Stimulated activated CD4-positive, alpha-beta T cell treated with anti-CD3 and anti-CD28 coated beads, Interleukin-2, amount 100 ng/mL, for 24 hours (primary cell): ENCODE measurements at places on chromosomes 13 and 19.

GRCh38 chr13:106530171-106530851 is 5.2 kb downstream of the EFNB2 start:
- no peak for DNase-seq

DNA sequence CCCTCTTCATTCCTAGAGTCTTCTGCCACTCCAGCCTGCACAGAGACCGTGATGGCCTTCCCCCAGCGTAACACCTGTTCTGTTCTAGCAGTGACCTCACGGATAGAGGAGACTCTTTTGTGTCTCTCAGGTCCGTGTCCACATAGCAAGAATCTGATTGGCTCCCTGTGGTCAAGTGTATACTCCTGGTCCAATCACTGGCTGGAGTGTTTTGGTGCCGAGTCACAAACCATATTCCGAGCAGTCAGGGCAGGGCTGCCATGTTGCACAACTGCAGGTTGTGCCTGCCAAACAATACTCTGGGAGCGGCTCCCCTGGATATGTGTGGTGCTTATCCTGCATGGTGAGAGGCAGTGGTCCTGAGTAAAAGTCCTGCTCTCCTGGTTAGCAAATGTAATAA is 402.4 kb downstream of the KCNRG start:
- no peak for DNase-seq

DNA sequence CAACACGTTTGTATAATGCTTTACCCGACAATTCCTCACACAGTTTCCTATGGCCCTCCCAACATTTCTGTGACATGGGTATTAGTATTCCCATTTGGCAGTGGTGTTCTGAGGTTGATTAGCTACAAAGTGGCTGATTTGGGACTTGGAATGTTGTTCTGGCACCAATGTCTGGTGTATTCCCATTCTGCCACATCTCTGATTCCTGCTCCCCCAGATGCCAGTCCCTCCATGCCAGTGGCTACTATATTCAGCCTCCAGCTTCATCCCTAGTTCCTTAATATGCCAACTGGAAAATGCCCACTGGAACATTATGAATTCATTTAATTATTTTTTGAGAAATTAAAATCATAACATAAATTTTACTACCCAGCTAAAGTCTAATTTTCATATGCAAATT is 60.6 kb upstream of the NBEA start:
- DNase-seq = no peak

DNA sequence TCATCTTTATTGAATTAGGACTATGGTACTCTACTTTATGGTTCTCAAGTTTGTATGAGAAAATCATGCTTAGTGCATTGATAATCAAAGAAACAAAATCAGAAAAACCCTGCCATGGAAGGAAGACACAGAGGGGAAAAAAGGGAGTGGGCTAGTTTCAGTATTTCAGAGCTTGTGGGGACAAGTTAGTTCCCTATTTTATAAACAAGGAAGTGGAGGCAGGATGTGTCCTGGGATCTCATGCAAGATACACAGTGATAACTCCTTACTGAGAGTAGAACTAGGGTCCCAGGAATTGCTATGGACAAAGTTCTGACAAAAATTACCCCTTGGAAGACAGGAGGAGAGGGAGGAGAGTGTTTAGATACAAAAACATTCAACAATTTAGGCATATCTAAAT is 1277.3 kb downstream of the UQCRFS1 start:
- no peak for DNase-seq

- DNase-seq = no peak
These were observed 2.6 kb upstream of the PEPD start for GRCh38 chr19:33524024-33524664.

- DNase-seq = peak; percentile 81
These were observed 24.6 kb upstream of the BCL3 start for GRCh38 chr19:44723952-44724319.

DNA sequence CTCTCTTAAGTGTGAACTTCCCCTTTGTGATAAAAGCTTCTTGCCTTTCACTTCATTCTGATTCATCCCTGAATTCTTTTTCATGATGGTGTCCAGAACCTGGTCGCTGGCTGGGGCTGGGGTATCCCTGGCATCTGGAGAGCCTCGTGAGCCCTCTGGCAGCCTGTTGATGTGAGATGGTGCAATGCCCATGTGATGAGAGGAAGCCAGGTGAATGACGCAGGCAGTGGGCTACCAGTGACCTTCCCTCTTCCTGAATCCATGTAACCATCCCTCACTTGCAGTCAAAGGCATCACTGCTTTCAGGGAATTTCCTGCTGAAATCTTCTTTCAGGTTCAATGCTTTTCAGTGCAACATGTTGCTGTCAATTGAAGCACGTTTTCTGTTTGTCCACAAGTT is 158.6 kb upstream of the SLC10A2 start:
- DNase-seq = no peak

DNA sequence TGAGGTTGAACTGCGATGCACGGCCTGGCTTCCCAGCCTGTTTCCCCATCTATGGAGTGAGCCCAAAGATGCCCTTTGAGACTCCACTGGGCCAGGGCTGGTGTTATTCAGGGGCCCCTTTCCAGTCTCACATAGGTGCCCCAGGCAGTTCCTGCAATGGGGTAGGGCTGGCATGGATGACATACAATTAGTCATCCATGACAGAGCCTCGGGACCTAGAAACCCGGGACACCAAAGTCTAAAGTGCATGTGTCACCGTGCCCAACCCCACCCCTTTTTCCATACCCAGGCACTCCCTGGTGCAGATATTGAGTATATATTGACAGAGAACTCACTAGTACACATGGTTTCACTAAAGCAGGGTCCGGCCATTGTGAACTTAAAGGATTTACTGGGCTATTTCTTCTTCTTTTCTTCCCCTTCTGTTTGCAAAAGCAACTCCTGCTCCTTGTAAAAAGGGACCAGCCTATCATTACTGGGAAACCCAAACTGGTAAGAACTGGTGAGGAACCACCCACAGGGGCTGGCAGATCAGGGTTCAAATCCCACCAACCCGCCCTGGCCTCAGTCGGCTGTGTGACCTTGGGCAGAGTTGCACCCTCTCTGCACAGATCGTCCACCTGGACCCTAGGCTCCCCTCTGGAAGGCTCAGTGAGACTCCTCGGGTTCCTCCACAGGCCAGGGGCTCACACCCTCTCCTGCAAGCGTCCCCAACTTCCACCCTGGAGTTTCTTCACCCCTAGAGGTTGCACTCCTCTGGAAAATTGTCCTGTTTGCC is 2.7 kb downstream of the B3GNT3 start:
- peak; percentile 64 for DNase-seq

DNA sequence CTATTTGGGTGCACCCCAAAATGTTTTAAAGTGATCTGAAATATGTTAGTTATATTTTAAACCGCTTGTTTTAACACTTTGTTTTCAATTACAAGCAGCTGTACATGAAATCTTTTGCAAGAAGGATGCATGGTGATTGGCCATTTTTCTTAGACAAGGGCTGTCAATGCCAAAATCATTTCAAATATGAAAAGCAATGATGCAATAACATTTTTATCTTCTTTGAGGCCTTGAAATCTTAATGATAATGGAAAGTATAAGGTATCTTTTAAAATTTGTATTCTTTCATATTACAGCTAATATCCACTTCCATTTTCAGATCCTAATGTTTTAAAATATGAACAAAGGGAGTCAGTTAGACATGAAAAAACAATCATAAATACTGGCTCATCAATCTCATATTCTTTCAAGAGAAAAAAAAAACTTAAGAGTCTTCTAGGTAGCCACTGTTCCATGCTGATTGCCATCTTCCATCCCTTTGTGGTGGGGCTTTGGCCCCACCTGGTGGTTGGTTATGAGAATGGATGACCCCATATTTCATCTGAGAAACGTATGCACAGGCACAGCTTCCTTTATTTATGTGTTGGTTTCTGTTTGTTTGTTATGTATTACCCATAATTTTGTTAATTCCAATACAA is 330.3 kb upstream of the MIR17HG start:
- peak; percentile 17 for DNase-seq
